ENCODE measurements at places on chromosomes 4 and X.
A peak's percentile ranks its signal among the peaks of the same experiment; 100 is the strongest.

DNA sequence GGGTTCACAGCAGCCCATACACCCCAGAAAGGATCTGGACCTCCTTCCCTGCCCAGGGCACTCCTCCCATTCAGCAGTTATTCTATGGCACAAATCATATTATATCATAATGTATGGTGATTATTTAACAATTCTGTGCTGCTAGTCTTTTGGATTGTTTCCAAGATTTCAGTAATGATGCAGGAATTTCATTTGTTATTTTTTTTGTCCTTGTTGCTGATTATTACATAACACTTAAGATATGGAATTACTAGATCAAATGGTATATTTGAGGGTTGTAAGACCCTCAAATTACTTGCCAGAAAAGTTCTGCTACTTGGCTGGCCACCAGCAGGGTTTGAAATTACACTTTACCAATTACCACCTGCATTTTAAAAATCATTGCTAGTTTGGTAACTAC is 36.4 kb downstream of the QDPR start:
- DNase-seq, result no peak

DNA sequence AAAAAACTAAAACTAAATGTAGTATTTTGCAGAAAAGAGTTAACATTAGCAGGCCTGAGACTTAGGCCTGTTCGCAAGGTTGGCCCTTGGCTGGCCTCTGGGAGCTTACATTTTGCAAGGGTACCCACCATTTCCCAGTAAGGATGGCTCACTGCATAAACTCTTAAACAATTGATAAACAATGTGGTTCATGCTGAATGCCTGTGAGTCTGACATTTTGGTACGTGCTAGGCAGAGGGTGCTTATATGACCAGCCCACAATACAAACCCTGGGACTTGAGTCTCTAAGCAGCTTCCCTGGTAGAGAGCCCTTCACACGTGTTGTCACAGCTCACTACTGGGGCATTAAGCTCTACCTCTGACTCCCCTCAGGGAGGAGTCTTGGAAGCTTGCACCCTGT is 7.4 kb downstream of the PRPS2 start:
- no peak for DNase-seq

DNA sequence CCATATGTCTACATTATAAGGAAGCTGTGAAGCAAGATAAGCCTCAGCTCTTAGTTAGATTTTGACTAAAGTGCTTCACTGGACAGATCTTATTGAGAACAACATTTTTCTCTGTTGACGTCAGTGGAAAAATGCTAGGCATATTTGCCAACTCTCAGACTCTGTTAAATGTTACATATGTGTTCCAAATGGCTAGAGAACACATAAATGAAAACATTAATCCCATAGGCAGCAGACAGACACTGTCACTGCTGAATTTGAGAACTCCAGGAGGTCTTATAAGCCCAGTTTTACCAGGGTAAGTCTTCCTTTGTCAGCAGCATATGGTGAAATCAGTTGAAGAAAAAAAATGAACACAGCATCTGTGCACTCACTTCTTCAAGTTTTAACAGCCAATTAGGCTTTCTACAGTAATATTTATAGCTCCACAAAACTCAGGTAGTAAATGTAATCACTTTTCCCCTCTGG is 186.9 kb downstream of the CAMK2D start:
- no peak for DNase-seq

GRCh38 chr4:166143227-166143626 is 270.2 kb downstream of the TLL1 start:
- peak; percentile 17 for DNase-seq

DNA sequence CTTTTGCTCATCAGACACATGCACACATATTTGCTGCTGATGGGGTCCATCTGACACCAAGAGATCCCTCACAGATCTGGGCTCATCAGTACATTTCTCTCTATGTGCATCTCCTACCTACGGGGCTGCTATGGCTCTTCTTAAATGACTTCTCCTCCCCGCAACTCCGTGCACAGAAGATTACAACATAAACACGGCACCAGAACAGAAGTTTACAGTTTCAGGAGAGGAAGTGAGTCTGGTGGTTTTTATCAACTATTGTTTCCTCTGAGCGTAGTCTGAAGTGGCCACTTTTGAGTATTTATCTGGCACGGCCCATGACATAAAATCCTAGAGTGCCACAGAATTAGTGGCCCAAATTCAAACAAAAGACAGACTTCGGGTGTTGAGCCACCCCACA is 263.8 kb downstream of the PRDM5 start:
- no peak for DNase-seq

GRCh38 chrX:154443992-154444754 is at the start of gene FAM50A:
Gene FAM50A, plus strand, starts transcription at chrX:154444141. Its CDS starts 95 bp downstream, at chrX:154444236.
- DNase-seq, result peak; percentile 71

GRCh38 chr4:18686338-18687037 is 664.9 kb upstream of the LCORL start:
- no peak for DNase-seq

GRCh38 chrX:132745593-132745992 is 212.8 kb downstream of the HS6ST2 start:
- no peak for DNase-seq

DNA sequence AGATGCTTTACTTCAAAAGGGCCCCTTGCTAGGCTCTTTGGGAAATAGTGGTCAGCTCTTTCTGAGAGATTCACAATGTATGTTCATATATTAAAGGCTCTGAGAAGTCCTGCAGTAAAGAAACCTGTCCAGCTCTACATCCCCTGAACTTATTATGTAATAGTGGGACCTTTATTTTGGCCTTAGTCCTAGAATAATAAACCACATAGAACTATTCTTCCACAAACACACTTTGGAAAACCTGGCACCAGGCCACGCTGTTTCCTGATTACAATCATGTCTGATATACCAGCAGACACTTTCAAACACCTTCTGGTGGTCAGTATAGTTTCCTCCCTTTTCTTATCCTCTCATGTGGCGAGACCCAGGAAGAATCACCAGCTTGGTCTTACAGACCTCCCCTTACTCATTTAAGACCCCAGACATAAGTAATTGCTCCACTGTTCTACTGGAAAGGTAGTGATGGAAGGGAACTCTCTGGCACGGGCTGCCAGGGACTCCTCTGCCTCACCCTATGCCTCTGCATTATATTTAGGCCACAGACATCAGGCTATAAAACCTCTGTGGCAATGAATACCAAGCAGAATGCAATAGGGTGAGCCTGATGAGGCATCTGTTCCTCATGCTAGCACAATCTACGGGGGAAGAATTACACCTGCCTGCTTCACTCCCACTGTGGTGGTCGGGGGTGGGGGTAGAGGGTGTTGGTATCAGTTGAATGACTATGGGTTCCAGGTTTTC is 5.7 kb upstream of the PPEF1 start:
- no peak for DNase-seq

DNA sequence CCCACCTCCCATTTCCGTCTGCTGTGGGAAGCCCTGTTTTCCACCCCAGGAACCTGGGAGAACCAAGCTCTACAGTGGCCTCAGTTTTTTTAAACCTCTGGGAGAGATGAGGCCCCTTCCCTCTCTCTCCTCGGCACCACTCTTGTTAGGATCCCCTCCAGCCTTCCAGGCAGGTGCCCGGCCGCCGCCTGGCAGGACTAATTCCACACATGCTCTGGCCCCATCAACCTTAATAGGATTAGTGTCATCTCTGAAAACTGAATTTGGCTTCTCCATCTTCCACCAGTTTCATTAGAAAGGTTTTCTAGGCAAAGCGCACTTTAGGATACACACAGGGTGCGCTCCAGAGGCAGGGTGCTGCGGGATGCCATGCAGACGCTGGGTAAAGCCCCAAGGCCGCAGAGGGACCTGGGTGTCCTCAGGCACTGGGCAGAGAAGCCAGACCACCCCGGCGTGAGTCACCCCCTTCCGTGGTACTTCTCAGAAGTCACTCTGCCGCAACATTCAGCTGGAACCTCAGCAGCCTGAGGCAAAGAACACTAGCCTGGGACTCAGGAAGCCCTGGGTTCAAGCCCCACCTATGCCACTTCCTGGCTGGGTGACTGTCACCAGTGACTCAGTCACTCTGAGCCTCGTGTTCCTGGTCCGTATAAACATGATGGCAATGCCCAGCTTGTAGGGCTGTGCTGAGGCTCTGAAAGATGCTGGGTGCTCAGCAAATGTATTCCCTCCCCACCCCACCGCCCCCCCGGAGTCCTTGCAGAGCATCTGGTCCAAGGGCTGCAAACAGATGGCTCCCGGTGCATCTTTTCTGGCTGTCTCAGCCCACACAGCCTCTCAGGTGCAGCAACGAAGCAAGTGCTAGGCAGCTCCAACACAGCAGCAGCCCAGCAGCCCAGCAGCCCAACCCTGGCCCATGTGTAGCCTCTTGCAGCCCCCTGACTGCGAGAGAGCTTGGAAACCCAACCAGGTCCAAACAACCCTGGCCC is 29.1 kb downstream of the PPP2R2C start:
- no peak for DNase-seq

- no peak for DNase-seq
These were observed 42.7 kb downstream of the HPRT1 start for GRCh38 chrX:134502686-134503085.

DNA sequence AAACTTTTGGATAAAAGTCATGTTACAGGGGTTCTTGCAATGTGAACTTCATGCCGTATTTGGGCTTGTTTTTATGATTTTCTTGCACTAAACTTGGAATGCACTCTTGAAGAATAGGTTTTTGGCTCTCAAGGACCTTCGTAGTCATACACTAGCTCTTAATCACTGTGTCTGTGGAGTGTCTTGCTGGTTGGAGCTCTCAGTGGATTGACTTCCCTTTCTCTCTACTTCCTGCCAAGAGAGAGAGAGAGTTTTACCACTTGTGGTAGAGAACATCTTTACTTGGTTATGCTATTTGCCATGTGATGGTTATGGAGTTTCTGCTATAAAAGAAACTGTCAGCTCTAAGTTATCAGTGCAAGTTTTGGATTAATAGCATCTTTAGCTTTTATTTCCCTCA is 112.4 kb downstream of the BMPR1B start:
- no peak for DNase-seq

DNA sequence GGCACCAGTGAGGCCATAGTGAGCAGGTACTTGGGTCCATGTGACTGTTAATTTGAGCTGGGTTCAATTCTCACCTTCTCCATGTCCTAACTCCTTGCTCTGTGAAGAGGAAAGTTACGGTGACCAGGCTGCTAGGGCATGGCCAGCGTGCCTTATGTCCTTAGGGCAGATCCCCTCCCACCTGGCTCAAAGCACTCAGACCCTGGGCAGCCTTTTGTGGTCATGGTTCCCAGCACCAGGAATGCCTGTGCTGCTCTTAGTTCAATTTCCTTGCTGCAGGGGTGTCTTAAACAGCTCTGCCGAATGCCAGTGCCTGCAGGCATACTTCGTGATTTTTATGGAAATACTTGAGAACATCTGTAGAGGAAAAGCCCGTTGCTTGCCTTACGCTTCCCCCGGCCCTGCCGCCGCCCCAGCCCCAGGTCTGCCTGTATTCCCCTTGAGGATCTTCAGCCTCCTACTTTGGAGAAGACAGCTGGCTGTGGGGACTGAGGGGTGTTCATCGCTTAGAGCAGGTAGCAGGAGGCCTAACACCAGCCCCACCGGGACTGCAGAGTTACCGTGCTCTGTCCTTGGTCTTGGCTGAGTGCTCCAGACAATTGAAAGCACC is 3.1 kb upstream of the CDK16 start:
- no peak for DNase-seq

DNA sequence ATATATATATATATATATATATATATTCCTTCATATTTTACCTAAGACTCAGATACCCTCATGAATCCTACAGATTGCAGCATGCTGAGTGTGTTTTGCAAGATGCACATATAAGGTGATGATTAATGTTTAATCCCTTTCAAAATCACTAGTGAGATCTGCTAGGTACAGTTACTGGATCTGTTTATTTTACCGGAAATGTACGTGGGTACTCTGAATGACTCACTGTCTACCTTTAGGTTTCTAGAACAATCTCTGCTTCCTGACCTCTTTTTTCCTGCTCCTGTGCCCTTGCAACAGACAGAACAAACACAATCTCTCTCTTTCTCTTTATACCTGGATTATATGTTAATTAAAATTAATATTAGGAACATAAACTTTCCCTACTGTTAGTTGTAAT is 379.6 kb downstream of the FAM133A start:
- no peak for DNase-seq

DNA sequence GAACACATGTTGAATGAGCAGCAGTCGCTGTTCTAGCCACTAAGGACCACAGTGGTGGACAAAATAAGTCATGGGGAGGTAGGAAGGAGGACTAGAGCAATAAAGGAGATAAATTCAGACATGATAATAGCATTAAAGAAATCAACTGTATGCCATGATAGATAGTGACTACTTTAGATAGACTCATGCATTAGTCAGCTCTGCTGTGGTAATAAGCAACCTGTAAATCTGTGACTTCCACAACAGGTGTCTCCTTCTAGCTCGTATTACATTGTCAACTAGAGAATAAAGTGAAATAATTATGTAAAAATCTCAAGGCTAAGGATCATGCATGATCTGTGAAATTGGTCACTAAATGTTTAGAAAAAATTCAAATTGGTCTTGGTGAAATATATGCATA is 77.9 kb downstream of the WWC2 start:
- no peak for DNase-seq

DNA sequence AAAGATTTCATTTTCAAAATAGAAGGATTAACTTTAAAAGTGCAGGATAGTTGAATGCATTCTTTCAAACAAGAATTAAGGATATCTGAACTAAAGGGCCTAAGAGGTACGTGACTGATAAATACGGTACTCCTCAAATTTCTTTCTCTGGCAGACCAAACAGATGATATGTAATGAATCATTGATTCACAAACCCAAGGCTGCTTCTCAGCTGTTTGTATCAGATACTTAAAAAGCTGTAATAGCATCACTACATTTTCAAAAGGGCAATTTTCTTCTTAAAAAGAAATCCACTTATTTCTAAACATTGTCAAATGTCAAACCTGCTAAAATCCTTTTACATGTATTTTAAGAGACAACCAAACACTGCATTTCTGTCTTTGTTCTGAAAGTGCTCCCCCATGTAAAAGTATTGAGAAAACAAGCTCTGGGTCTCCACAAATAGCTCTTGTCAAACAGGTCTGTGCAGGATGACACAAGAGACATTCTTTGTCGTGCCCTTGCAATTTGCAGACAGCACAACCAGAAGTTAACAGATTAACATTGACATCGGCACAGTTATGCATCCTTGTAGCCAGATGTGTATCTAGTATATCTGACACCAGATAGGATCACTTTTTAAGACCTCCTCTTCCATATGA is 82.0 kb downstream of the MANBA start:
- DNase-seq, result no peak

GRCh38 chrX:77768787-77769186 is 17.2 kb downstream of the ATRX start:
- no peak for DNase-seq

DNA sequence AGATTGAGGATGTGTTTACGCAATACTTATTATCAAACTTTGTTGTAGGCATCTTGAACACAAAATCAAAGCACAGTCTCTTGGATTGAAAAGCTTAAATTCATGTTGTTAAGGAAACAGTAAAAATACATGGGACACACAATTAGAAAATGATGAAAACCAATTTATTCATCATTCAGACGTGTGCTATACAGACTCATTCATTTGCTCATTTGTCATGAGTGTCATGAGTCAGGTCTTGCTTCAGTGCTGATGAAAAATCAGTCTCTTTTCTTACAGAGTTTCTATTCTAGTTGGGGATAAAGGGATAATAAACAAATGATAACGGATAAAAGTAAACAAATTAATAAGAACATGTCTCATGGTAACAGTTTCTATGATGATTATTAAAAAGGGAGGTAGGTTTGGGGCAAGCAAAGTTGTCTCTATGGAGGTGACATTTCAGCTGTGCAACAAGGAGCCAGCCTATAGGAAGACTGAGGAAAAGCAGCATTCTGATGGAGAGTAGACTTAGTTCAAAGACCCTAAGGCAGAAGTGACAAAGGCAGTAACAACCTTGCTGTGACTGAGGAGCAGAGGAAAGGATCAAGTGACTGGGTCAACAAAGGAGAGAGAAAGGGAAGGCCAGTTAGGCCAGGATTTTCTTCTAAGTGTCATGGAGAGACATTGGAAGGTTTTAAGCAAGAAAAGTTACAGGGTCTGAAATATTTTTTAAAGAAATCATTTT is 224.0 kb upstream of the HHIP start:
- DNase-seq, result no peak
